ENCODE measurements at places on chromosomes 2 and 18.

- ATAC-seq: no peak
- no peaks in the 10 kb centered on the region for H3K4me1 ChIP-seq
- no peaks in the 10 kb centered on the region for H3K36me3 ChIP-seq
- H3K27ac ChIP-seq: no peak overlapping the region
- no peaks in the 10 kb centered on the region for H3K27me3 ChIP-seq
Observed at GRCh38 chr2:10022041-10022421, 21.3 kb upstream of the KLF11 start.

GRCh38 chr2:68771211-68771751 is 36.7 kb downstream of the ARHGAP25 start:
- peak overlapping the region; percentile 47 for H3K27ac ChIP-seq
- H3K27me3 ChIP-seq: no peaks in the 10 kb centered on the region
- no peak overlapping the region for H3K4me3 ChIP-seq
- ATAC-seq: no peak
- no peaks in the 10 kb centered on the region for H3K36me3 ChIP-seq

DNA sequence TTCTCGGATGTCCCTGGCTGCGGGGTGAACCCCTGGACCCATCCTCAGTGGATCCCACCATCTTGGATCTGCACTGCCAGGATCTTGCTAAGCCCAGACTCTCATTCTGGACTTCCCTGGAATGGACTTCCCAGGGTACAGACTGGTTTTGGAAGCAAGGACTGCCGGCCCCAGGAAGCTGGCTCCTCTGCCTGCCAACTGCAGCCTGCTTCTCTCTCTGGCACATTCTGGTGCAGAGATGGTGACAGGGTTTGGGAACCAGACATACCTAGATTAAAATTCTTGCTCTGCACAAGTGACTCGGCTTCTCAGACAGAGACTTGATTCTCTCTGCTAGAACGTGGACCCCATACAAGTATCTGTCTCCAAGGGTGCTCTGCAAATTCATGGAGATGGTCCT is 29.4 kb downstream of the ACKR3 start:
- H3K27me3 ChIP-seq: no peaks in the 10 kb centered on the region
- H3K36me3 ChIP-seq: no peaks in the 10 kb centered on the region
- H3K4me1 ChIP-seq: no peaks in the 10 kb centered on the region
- no peak overlapping the region for H3K4me3 ChIP-seq
- H3K27ac ChIP-seq: no peak overlapping the region
- no peak for ATAC-seq

DNA sequence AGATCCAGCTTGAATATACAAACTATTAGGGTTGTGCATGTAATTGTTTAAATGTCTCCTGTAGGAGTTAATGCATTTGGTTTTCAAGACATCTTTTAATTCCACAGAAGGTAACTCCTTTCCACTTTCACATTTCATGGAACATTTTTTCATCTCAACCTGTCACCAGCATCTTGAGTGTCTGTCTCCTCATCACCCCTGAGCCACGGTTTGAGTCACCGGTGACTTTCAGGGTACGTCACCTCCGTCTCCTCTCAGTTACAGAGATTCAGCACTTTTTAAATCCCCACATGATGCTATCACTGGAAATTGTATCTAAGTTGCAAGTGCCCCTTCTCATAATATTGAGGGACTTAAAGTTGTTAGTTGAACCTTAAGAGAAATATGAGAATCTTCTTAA is 25.3 kb downstream of the GPR55 start:
- no peak for ATAC-seq
- H3K4me3 ChIP-seq: no peak overlapping the region
- no peaks in the 10 kb centered on the region for H3K4me1 ChIP-seq

DNA sequence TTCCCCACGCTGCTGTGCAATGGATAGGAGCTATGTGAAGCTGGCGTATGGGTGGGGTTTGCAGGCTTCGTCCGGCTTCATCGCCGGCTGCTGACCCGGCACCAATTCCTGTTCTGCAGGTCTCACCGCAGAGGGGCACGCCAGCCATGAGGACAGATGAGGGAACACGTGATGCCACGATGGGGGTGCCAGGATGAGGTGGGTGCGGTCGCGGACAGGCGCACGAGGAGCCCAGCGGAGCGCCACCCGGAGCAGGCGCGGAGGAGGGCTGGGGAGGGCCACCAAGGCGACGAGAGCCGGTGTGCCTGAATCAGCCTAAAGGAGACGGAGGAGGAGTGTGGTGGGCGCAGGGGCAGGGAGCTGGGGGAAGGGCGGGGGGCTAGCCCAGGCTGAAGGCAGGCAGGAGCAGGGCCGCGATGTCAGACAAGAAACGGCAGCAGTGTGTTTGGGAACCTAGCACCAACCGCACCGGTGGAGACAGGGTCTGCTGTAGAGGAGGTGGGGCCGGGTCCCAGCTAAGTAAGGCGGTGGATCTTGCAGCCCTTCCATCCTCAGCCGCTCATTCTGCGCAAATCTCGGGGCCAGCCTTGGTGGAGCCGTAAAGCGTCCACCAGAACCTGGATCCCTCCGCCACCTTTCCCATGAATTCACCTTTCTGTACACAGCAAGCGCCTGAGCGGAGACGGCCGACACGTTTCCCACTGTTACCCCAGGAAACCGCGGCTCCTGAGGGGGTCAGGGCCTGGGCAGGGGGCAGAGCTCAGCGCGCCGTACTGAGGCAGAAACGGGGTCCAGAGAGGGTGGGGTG is 17.0 kb upstream of the CD8A start:
- no peaks in the 10 kb centered on the region for H3K36me3 ChIP-seq
- peak overlapping the region; percentile 28 for H3K27ac ChIP-seq
- ATAC-seq: peak; percentile 24
- peaks cover 52% of the 10 kb centered on the region for H3K27me3 ChIP-seq
- peak overlapping the region; percentile 50 for H3K4me3 ChIP-seq

- no peak overlapping the region for H3K27ac ChIP-seq
- no peak for ATAC-seq
- no peaks in the 10 kb centered on the region for H3K27me3 ChIP-seq
- H3K4me3 ChIP-seq: no peak overlapping the region
- H3K4me1 ChIP-seq: no peaks in the 10 kb centered on the region
- H3K36me3 ChIP-seq: no peaks in the 10 kb centered on the region
Observed at GRCh38 chr2:187310701-187311100, 137.4 kb downstream of the CALCRL start.

DNA sequence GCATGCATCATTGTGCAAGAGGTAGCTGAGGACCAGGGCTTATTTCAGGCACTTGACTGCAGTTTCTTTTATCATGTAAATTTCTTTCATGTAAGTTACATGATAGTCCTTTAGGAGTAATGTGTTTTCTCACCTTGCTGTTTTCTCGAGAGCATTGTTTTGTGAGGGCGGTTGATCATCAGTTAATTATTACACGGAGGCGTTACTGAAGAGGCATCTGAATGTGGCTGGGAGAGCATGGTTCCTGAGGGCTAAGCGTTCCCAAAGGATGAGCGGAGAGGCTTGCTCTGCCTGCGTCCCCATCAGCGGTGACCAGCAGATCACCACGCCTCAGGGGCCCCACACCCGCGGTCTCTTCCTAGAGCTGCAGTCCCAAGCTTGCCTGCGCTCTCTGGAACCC is 156.1 kb upstream of the NFATC1 start:
- no peaks in the 10 kb centered on the region for H3K4me1 ChIP-seq
- H3K36me3 ChIP-seq: peaks cover 11% of the 10 kb centered on the region
- ATAC-seq: no peak
- no peak overlapping the region for H3K27ac ChIP-seq
- no peak overlapping the region for H3K4me3 ChIP-seq
- no peaks in the 10 kb centered on the region for H3K27me3 ChIP-seq

GRCh38 chr2:166897666-166898065 is 9.4 kb downstream of the XIRP2 start:
- H3K4me3 ChIP-seq: no peak overlapping the region
- no peak for ATAC-seq
- H3K36me3 ChIP-seq: no peaks in the 10 kb centered on the region

- H3K4me3 ChIP-seq: peak overlapping the region; percentile 51
- ATAC-seq: no peak
- no peak overlapping the region for H3K27ac ChIP-seq
- H3K4me1 ChIP-seq: peaks cover 71% of the 10 kb centered on the region
- H3K36me3 ChIP-seq: no peaks in the 10 kb centered on the region
Observed at GRCh38 chr2:172086241-172087206, 1.2 kb downstream of the DLX1 start.

DNA sequence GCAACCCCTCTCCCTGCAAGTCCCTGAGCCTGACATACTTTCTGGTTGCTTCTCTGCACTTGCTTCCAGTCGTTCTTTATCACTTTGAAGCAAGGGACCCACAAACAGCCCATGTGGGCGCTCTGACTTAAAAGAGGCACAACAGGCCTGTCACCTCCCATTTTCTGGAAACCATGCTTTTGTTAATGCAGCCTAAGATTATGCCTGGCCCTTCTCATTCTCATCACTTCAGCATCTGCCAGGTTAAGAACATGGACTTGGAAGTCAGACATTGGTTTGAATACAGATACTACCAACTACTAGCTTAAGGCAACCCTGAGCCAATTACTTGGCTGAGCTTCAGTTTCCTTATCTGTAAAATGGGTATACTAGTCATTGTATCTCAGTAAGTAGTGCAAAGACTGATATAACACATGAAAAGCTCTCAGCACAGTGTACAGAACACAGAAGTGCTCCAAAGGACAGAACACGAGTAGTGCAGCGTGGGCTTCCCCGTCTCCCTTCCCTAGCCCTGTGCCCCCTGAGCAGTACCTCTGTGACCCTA is 141.4 kb downstream of the TNS1 start:
- H3K27ac ChIP-seq: peak overlapping the region; percentile 72
- ATAC-seq: no peak
- H3K4me1 ChIP-seq: no peaks in the 10 kb centered on the region
- H3K4me3 ChIP-seq: no peak overlapping the region
- no peaks in the 10 kb centered on the region for H3K27me3 ChIP-seq
- H3K36me3 ChIP-seq: no peaks in the 10 kb centered on the region

DNA sequence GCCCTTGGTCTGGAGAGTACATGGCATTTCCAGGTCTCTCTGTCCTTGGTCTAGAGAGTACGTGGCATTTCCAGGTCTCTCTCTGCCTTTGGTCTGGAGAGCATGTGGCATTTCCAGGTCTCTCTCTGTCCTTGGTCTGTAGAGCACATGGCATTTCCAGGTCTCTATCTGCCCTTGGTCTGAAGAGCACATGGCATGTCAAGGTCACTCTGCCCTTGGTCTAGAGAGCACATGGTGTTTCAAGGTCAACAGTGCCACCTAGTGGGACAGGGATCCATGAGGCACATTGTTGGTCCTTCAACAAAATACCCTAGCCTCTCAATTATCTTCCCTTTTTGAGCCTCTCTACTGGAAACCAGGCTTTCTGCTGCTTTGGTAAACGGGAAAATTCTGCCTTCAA is 250.2 kb downstream of the OTX1 start:
- peaks cover 33% of the 10 kb centered on the region for H3K36me3 ChIP-seq
- no peaks in the 10 kb centered on the region for H3K4me1 ChIP-seq
- no peaks in the 10 kb centered on the region for H3K27me3 ChIP-seq
- no peak overlapping the region for H3K27ac ChIP-seq
- H3K4me3 ChIP-seq: no peak overlapping the region
- ATAC-seq: no peak

GRCh38 chr2:145000376-145000775 is 480.5 kb upstream of the ZEB2 start:
- H3K27me3 ChIP-seq: no peaks in the 10 kb centered on the region
- H3K36me3 ChIP-seq: no peaks in the 10 kb centered on the region
- H3K4me1 ChIP-seq: no peaks in the 10 kb centered on the region
- no peak overlapping the region for H3K4me3 ChIP-seq

DNA sequence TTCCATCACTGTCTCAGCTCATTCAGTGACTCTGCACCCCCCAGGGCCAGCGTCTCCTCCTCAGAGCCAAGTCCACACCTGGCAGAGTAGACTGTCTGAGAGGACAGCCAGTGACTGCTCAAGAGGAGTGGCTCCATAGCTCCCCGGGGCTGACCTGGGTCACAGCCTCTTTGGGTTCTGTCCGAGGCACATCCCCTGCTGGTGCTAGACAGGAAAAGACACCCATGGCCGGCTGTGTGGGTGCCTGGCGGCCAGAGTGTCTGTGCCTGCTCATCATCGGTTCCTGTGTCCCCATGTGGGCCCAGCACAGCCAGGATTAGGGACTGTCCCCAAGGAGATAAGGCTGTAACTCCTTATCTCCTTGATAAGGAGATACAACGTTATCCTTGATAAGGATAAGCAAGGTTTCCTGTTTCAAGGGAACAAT is 3.5 kb upstream of the CROCC2 start:
- H3K27ac ChIP-seq: no peak overlapping the region
- peaks cover 46% of the 10 kb centered on the region for H3K27me3 ChIP-seq
- no peak for ATAC-seq
- H3K4me1 ChIP-seq: peaks cover 13% of the 10 kb centered on the region
- H3K4me3 ChIP-seq: no peak overlapping the region

GRCh38 chr18:77151772-77152520 is 19.4 kb upstream of the MBP start:
- H3K27me3 ChIP-seq: no peaks in the 10 kb centered on the region
- no peak overlapping the region for H3K27ac ChIP-seq
- no peak for ATAC-seq
- no peaks in the 10 kb centered on the region for H3K36me3 ChIP-seq
- no peak overlapping the region for H3K4me3 ChIP-seq

GRCh38 chr2:241114836-241115235 is 12.7 kb upstream of the MTERF4 start:
- no peaks in the 10 kb centered on the region for H3K4me1 ChIP-seq
- H3K27me3 ChIP-seq: no peaks in the 10 kb centered on the region
- H3K4me3 ChIP-seq: no peak overlapping the region

GRCh38 chr2:61538920-61539520 is 864 bp upstream of the XPO1 start:
- peak overlapping the region; percentile 74 for H3K4me3 ChIP-seq
- H3K36me3 ChIP-seq: no peaks in the 10 kb centered on the region
- H3K27ac ChIP-seq: peak overlapping the region; percentile 84
- peak; percentile 0 for ATAC-seq

- H3K4me3 ChIP-seq: no peak overlapping the region
- peaks cover 61% of the 10 kb centered on the region for H3K36me3 ChIP-seq
- peak overlapping the region; percentile 63 for H3K27ac ChIP-seq
- no peaks in the 10 kb centered on the region for H3K4me1 ChIP-seq
Observed at GRCh38 chr2:46352621-46353020, 55.4 kb downstream of the EPAS1 start.

DNA sequence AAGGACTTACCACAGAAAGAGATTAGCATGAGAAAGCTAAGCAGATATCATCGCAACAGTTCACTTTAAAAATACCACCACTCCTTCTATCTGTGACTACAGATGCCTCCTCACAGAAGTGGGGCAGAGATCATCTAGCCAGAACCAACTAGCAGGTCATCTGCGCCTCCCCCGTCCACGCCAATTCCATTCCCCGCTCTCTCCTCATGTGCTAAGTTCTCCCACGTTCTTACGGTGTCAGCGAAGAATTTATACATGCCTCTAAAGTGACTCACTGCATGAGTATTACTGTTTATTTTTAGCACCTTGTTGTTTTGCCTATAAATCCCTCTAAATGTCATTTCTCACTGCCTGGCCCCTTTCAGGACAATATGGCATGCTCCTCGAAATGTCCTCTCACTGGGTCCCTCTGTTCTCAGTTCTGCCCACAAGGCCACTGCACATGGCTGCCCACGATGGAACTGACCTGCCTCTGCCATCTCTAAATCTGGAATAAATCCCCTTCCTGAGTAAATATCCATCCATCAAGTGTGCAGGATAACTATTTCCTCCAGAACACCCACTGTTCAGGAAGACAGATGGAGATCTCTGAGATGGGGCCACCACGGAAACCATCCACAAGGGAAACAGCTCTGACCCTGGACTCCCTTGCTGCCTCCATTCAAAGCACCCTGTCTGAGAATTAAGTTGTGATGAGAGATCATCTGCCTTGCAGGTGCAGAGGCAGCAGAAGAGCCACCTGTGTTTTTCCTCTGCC is 137.7 kb downstream of the IRS1 start:
- H3K27ac ChIP-seq: peak overlapping the region; percentile 64
- no peaks in the 10 kb centered on the region for H3K27me3 ChIP-seq
- no peaks in the 10 kb centered on the region for H3K36me3 ChIP-seq
- H3K4me3 ChIP-seq: no peak overlapping the region
- peak; percentile 72 for ATAC-seq
- H3K4me1 ChIP-seq: no peaks in the 10 kb centered on the region
